ENCODE measurements at places on chromosomes 7 and 10.

DNA sequence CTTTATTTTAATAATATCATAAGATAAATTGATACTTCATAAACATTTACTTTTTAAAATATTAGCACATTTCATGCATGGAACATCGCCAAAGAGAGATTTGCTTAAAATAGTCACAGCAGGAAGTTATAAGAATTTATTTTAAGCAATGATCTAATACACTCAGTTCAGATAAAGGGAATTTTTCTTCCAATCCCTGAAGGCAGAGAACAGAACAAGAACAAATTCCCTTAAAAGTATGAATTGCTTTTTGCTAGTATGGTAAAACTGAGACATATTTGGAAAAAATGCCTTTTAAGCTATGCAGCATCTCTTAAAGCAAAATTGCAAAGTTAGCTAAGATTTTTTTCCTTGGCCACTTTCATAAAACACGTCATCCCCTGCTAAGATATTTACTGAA, 91.0 kb downstream of the SEMA3D start:
- no peak for DNase-seq

GRCh38 chr10:125134916-125135770, 25.2 kb downstream of the CTBP2 start:
- no peak for DNase-seq

DNA sequence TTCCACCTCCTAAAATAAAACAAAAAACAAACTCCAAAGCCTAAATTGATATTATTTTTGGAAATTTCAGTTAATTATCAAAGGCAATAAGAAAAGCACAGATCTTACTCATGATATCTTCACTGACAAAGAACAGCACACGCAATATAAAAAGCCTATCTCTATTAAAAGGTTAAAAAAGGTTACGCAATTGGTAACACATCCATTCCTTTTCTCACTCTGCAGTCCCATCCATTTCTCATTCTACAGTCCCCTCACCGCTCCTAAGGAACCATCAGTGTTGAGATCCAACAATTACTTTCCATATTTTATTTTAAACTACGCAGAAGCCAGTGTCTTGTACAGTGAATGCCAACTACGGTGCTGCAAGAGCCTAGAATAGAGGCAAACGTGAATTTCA, 1.3 kb downstream of the SEC61G start:
- DNase-seq, result no peak

DNA sequence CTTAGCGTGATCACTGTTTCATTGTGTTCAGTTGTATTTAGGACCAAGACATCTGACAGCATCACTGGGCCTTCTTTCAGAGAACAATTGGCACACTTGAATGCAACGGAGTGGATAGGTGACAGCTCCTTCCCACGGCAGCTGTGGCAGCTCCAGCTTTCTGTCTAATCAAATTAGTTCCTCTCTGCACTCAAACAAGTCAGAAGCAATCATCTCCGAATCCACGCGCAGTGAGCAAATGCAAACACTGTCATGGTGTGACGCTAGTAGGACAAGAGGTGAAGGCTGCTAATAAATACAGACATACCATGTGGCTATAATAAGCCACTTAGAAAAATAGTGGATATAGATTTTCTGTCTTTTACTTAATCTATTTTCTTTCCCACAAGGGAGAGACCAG, 542.4 kb downstream of the ACTR3B start:
- DNase-seq, result no peak

Measured in activated CD8-positive, alpha-beta memory T cell treated with anti-CD3 and anti-CD28 coated beads for 1 hour (primary cell).